HuH-7 (cell line): ENCODE measurements at places on chromosomes 12 and 14.

DNA sequence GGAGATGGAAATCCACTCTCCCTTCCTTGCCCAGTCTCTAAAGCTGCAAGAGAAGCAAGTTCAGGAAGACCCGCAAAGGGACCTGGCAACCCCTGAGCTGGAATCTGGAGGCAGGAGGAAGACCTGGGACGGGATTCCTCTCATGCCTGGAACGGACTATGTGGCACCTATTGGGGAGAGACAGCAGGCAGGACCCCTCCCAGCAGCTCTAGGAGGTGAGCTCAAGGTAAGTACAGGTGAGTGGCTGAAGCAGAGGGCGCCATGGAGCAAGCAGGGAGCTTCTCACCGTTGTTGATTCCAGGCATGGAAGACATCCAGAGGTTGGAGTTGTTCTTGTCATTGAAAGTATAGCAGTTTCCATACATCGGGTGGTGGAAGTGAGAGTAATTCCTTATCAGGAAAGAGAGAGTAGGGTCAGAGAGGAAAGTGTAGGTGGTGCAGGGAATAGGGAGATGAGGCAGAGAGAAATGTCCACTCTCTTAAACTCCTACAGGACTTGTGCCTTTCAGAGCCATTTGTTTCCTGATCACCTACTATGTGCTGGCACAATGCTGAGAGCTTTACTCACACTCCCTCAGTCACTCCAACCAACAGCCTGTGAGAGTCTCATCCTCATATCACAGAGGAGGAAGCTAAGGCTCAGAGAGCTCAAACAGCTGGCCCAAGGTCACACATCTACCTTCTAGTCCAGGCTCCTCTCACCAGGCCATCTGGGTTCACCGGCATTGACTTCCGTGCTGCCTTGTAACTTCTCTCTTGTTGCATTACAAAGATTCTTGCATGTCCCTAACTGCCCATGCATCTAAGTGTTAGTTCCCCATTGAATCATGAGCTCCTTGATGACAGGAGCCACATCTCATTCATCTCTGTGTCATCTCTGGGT lies 13.9 kb upstream of the TNFRSF1A start:
- no peak for DNase-seq

GRCh38 chr12:7047306-7047705 lies 13.2 kb upstream of the C1S start:
- no peak for DNase-seq

DNA sequence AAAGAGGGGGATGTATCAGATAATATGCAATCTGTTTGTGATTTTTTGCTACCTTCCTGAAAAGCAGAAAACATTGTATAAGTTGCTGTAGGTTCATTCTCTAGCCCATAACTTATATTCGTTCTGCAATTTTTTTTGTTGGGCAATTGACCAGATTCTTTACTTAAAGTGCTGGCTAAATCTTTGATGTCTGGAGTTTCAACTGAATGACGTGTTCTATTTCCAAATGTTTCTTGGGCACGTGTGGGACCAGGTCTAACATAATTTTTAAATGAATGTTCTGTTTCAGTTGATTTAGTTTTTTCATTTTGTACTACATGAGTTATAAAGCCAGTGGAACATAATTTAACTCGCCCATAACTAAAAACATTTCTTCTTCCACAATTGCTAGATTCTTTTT lies 3.8 kb downstream of the MLH3 start:
- no peak for DNase-seq

GRCh38 chr12:90977224-90977623 lies 22.2 kb upstream of the CCER1 start:
- DNase-seq = no peak

DNA sequence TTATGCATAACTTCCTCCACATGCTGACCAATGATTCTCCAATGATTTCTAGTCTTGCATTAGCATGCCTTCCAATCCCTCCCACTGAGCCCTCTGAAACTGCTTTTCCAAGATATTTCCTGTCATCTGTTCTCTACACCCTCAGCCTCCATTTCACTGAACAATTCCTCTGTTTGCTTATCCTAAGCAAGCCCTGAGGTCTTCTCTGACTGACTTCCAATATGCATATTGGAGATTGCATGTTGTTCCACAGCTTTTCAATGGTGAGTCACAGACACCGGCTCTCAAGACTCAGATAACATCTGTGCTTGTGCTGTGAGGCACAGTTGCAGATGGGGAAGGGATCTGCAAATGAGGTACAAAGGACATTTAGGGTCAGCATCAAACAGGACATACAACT lies 141.0 kb downstream of the SLC16A7 start:
- DNase-seq = peak; percentile 63

DNA sequence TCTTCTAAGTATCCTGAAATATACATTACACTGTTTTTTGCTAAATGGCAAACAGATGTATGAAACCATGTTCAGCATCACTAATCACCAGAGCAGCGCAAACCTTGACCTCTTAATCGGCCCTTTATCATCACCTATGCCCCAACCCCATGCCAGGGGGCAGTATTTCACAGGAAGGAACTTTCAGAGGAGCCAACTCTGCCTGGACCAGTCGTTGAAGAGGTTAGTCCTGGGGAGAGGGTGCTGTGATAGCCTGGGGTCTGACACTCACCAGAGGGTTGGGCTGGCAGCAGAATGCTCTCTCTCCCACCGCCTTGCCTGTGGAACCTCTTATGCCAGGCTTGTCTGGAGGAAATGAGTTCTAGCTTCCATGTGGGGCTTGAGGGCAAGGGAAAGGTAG lies 411.7 kb downstream of the TMEM117 start:
- DNase-seq = peak; percentile 10

GRCh38 chr12:106551410-106551809 lies 31.4 kb upstream of the RFX4 start:
- DNase-seq = no peak

GRCh38 chr14:74735125-74735524 lies 22.2 kb downstream of the FCF1 start:
- DNase-seq = no peak

DNA sequence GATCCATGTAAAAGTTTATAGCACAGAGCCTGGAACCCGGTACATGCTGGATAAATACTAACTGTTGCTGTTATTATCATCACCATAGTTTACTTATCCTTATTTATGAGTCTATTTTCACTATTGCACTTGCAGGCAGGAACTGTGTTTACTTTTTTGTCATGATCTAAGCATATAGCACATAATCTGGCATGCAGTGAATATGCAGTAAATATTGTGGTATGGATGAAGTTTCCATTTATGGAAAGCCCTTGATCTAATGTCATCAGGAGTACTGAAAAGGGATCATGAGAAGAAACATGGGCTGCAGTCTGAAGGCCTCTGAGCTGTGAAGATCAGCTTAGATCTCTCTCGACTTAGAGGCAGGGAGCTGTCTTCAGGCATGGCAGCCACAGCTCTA lies 91.6 kb downstream of the KCNK13 start:
- DNase-seq = no peak

DNA sequence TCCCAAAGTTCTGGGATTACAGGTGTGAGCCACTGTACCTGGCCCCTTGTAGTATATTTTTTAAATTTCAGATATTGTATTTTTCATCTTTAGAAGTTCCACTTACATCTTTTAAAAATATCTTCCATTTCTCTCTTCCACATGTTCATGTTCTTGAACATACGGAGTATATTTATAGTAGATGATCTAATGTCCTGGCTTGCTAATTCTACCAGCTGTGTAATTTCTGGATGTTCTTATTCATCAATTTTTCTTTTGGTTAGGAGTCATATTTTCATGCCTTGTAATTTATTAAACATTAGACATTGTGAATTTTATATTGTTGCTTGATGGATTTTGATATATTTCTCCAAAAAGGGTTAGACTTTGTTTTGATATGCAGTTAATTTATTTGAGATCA lies 30.8 kb downstream of the NTN4 start:
- no peak for DNase-seq

DNA sequence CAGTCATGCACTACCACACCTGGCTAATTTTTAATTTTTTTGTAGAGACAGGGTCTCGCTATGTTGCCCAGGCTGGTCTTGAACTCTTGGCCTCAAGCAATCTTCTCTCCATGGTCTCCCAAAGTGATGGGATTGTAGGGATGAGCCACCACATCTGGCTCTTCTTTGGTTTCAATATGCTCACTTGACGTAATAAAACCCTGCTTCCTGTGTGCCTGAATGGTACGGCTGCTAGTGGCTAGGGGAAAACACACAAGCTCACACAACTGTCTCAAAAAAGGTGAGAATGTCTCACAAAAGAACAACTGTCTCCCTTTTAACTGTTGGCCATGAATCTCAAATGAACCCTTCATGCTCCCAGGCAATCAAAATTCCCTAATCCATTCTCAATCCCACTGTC lies 15.0 kb downstream of the C1S start:
- no peak for DNase-seq

DNA sequence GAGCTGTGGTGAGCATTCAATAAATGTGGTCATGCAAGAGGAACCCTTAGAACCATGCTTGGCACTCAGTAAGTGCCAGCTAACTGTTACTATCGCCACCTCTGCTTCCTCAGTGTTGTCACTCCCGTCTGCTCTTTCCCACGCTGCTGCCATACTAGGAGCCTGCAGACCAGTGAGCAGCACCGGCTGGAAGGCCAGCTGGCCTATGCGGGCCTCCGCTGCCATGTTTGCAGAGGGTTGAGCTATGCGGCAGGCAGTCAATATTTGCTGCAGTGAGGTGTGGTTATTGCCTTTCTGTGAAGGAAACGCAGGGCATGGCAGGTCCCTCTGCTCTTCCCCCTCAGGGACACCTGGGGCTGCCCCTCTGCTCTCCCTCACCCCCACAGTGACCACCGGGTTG lies 13.0 kb downstream of the KMT5A start:
- no peak for DNase-seq

- no peak for DNase-seq
Observed at GRCh38 chr14:69244946-69245345, 15.0 kb upstream of the GALNT16 start.

GRCh38 chr12:55705782-55706402 lies 1.8 kb downstream of the ITGA7 start:
- DNase-seq = peak; percentile 61
